ENCODE measurements at places on chromosomes 7 and 10.

GRCh38 chr7:132882714-132883428 is 199.0 kb downstream of the CHCHD3 start:
- DNase-seq: peak; percentile 41

- DNase-seq: no peak
Observed at GRCh38 chr7:47226696-47227095, 355.2 kb downstream of the TNS3 start.

- DNase-seq: peak; percentile 23
Observed at GRCh38 chr7:127396184-127396583, 3.7 kb upstream of the ZNF800 start.

DNA sequence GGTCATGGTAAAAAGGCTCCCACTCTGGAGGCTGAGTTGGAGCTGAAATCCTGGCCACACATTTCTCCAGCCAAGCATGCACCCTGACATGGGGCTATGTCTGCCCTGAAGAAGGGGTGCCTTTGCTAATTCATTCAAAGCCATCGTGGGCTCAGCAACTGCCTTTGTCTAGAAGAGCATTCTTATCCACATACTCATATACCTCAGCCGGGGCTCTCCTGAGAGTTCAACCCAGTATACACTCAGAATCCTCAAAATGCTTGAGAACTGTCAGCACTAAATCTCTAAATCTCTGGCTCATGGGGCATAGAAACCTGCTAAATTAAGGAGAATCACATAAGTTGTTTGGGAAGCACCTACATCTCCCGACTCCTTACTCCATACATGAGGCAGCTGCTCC is 89.3 kb downstream of the MRPL32 start:
- DNase-seq: no peak

GRCh38 chr7:134654104-134654775 is 7.6 kb downstream of the BPGM start:
- no peak for DNase-seq

- no peak for DNase-seq
Observed at GRCh38 chr7:82221152-82221674, 222.4 kb downstream of the CACNA2D1 start.

GRCh38 chr7:38398725-38399321 is 125.4 kb upstream of the TARP start:
- DNase-seq: peak; percentile 56

GRCh38 chr7:43076189-43076605 is 36.2 kb upstream of the HECW1 start:
- DNase-seq: no peak
